ENCODE measurements at places on chromosomes 13 and 19.

- DNase-seq: peak; percentile 78
Observed at GRCh38 chr19:17448131-17448967, at the start of gene TMEM221. TMEM221 (minus strand) TSS chr19:17448668; CDS start chr19:17448462, 206 bp downstream.

GRCh38 chr13:113816946-113817859 is 46.7 kb downstream of the GAS6 start:
- peak; percentile 92 for DNase-seq

DNA sequence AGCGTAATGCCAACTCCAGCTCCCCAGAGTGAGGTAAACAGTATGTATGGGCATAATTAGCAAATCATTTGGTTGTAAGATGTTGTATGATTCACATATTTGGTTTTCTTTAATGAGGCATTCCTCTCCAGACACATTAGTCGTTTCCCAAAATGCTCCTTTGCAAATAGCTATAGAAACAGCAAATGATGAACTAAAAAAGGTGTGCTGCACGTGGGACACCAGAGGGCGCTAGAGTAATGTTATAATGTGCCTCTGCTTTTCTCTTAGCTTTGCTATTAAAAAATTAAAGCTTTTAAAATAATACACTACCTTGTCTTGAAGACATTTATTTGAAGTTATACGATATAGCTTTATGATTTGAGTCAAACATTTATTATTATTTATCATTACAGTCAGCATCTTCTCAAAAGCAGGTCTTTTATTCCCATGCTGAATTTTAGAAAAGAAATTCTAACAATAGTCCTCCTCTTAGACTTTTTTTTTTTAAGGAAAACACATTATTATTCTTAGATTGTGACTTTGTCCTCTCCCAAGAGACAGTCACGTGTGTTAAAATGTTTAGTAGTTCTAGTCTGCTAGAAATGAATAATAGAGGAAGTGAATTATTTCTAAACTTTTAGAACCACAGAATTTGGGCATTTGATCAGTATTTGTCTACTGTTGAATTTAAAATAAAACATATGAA is 121.6 kb upstream of the FRY start:
- DNase-seq: peak; percentile 60

DNA sequence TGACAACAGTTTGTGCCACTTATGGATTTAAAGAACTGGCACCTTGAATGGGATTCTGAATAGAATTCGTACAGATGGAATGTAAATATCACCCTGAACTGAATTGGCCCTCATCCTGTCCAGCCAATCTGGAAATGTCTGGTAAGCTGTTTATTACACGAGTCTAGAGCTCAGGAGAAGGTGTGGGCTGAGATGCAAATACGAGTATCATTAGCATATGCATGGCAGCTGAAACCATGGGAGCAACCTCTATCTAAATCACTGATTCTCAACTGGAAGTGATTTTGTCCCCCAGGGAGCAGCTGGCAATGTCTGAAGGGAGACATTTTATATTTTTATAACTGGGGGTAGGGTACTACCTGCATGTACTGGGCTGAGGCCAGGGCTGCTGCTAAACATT is 15.6 kb upstream of the VWA8 start:
- no peak for DNase-seq
